ENCODE measurements at places on chromosomes 3 and 15.

DNA sequence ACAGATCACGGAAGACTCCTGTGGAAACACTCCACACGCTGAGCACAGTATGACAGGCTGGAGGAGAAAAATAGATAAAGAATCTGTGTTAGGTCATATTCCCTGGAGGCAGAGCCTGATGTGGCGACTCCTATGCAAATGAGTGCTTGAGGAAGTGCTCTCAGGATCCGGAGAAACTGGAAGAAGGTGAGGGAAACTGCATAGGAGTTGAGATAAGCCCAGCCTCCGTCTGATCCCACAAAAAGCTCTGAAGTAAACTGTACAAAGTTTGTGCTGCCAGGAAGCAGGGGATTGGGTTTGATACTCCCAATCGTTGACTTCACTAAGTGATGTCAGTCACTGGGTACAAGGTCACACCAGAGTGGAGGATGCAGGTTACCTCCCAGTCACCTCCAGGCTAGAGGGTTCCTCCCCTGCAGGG is 33.4 kb downstream of the OSBPL10 start:
- DNase-seq: no peak

DNA sequence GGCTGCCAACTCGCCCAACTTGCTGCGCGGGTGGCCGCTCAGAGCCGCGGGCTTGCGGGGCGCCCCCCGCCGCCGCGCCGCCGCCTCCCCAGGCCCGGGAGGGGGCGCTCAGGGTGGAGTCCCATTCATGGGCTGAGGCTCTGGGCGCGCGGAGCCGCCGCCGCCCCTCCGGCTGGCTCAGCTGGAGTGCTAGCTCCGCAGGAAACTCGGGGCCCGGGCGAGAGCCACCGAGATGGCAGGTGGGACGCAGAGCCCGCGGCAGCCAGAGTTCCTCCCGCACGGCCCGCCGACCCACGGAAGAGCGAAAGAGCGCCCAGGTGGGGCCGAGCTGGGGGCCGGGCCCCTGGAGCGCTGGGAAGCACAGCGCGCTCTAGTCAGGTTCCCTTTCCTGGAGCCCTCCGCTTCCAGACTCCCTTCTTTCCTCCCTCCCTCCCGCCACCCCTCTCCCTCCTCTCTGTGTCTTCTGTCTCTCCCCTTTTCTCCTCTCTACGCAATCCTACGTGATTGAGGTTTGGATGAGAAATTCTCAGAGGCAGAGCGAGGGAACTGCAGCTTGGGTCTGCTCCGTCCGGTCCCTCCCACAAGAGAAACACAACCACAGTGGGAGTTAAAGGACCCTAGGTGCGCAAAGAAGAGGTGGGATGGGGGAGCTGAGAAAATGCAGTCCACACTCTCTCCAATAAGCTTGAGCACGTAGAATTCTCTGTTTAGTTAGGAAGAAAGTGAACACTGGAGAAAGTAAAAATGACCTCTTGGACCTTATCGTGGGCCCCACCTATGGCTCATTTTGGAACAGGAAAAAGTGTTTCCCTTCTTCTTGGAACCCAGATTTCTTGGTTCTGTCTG is 317.3 kb downstream of the FGF12 start:
- DNase-seq: no peak

- no peak for DNase-seq
These were observed 1.4 kb downstream of the KBTBD13 start for GRCh38 chr15:65077981-65078352.

- DNase-seq: no peak
These were observed 50.7 kb downstream of the PPM1L start for GRCh38 chr3:160806686-160807085.

Measured in putamen (tissue), 1 donor.